Fibroblast of skin of scalp (primary cell): ENCODE measurements at places on chromosomes 13 and 19.

GRCh38 chr13:34343413-34343940, 525.5 kb downstream of the RFC3 start:
- no peak for DNase-seq

- DNase-seq: no peak
Observed at GRCh38 chr13:83453723-83454122, 428.6 kb downstream of the SLITRK1 start.

GRCh38 chr13:38941353-38941945, 49.2 kb downstream of the STOML3 start:
- peak; percentile 58 for DNase-seq

DNA sequence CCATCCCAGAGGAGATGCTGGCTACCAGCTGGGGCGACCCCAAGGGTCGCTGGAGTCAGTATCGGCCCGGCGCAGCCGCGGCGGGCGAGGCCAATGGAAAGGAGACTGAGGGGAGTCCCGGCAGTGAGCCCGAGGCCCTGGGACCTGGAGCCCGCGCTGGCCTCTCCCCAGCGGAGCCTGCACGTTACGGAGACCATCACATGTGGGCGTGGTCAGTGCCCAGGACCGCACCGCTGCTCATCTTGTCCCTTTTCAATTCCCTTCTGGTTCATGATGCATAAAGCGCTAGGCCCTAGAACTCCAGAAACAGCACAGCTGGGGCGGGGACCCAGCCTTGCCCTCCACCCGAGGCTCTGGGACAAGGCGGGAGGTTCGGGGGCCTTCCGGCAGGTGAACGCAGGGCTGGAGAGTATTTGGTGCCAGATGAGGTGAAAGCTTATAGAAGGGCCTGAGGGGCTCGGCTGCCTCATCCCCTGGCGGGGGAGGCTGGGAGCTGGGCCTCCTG, 8.0 kb downstream of the C19orf25 start:
- no peak for DNase-seq

GRCh38 chr13:101869553-101869952, 417.1 kb downstream of the ITGBL1 start:
- peak; percentile 32 for DNase-seq

DNA sequence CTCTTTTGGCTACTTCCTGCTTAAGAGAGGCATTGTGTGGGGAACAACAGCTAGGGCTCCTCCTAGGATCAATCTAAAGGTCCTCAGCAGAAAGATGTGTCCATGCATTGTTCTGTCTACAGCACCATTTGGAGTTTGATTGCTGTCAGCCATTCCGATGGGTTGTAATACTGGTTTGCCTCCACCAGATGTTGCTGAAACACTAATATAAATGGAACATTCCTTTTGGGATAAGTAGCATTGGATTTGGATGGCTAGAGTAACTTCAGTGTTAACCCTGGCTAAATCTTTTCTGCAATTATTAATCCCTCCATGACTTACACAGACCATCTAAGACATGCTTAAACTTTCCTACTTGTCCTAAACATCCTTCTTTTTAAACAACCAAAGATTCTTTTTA, 104.2 kb downstream of the TDRD3 start:
- DNase-seq: no peak

DNA sequence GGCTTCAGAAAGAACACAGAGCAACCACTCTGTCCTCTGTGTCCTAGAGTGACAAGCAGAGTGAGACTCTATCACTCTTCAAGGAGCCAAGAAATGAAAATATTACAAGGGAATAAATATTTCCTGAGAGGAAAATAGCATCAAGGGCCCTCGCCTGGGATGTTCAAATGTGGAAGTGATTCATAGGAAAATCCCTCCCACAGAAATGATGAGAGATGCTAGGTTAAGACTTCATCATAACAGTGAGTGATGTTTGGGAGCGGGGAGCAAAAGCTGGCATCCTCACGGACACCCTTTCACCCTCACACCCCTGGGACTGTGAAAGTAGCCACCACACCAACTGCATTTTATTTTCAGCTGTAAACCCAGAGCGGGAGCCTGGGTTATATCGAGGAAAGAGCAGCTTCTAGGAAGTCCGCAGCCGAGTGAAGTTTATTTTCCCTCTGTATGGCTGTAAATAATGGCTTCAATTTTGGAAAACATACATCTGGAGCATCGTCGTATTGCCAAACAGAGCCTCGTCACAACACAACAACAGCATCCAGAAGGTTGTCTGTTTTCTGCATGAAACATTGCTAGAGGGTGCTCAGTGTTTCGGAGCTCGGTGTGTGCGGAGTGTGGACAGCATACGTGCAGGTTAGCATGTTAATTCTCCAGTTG, 54.8 kb downstream of the DLEU7 start:
- peak; percentile 29 for DNase-seq

- DNase-seq: no peak
Observed at GRCh38 chr19:45123440-45123850, 30.5 kb downstream of the PPP1R37 start.

DNA sequence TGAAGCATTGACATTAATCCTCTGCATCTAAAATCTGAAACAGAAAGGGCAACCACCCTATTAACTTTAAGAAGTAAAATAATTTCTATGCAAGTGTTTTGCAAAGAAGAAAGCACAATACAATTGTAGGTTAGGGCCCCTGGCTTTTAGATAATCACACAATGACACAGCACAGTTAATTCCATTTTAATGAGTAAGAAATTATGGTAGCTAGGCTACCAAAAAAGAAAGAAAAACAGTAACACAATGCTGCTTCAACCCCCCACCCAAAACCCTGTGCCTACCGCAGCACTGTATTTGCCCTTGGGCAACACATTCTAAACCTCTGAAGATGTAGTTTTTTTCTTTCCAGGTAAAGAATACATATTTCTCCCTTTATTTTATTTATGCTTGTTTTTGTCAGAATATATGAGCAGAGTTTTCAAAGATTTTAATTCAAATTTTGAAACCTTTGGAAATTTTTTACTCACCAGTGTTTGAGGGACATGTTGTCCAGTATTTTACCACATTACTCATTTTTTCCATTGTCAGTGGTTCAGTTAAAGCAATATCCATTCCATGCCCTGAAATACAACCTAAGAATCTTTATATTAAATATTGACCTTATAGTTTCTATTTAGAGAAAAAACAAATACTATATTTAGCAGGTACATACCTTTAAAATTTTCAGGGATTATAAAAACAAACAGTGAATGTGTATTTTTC, 21.1 kb downstream of the SOHLH2 start:
- DNase-seq: peak; percentile 61

- DNase-seq: peak; percentile 48
Observed at GRCh38 chr13:113742000-113742441, 17.0 kb upstream of the TMEM255B start.

- peak; percentile 32 for DNase-seq
Observed at GRCh38 chr13:91523116-91523515, 124.7 kb downstream of the GPC5 start.

DNA sequence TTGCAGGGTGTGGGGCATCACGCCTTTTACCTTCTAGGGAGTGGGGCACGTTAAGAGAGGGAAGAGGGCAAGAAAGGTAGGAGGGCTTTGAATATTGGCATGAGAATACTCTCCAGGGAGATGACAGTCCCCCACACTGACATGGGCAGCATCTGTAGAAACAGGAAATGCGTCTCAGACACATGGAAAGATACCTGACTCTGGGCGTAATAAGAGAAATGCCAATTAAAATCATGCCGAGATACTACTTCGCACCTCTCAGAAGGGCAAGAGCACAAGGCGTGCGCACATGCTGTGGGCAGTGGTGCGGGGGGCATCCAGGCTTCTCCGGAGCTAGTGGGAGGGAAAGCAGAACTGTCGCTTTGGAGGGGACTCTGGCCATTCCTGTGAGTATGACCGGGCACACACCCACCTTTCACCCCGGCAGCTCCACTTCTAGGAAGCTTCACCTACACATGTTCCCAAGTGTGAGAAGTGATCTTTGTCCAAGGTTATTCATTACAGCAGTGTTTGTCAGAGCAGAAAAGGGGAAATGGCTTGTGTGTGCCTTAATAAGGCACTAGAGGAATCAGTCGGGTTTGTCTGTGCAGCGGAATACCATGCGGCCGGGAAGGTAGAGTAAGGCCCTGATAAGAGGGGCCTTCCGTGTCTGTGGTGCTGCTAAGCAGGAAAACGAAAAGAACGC, 99.5 kb downstream of the SIPA1L3 start:
- no peak for DNase-seq

GRCh38 chr19:55088021-55088451, 12.4 kb downstream of the EPS8L1 start:
- no peak for DNase-seq

DNA sequence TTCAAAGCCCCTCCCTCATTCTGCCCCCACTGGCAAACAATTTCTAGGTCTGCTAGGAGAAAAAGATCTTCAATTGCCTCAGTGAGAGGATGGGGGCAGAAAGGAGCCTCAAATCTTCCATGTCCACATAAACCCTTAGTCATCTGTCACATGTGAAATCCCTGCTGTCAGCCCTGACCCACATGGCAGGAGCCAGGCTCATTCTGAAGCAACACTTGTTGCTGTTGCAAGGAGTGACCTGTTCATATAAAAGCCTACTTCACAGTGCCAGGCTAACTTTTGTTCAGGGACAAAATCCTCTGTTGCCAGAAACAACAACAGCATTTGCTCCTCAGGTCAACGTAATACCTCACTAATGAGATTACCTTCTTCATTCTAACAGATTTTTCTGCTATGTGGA, 70.5 kb downstream of the IRS2 start:
- DNase-seq: peak; percentile 15

GRCh38 chr13:19998960-19999359, 40.4 kb downstream of the ZMYM2 start:
- DNase-seq: no peak
